Right atrium auricular region (tissue), 2 donors: ENCODE measurements at places on chromosomes 3 and 15. TPM values are rescaled to one million over a fixed set of nuclear protein-coding genes. Genes with fewer than 3 reads are reported as not detected.

The PIAS1 gene
- 24.5 TPM for total RNA-seq

The KLF13 gene
- 52.8 TPM for total RNA-seq

The FNDC3B gene
- total RNA-seq, result 69.3 TPM

The SSUH2 gene
- 0.82 TPM for total RNA-seq

The DUOX1 gene
- total RNA-seq, result 3.6 TPM

The GRAMD2A gene
- 0.83 TPM for total RNA-seq

The RLBP1 gene
- total RNA-seq, result not detected

The ACKR2 gene
- 0.78 TPM for total RNA-seq

The SPG21 gene
- total RNA-seq, result 52.8 TPM

The IL17RC gene
- total RNA-seq, result 49.1 TPM

The MITF gene
- total RNA-seq, result 68.6 TPM

The FBXL2 gene
- total RNA-seq, result 2.0 TPM

The BTBD1 gene
- total RNA-seq, result 116 TPM

The CPLX3 gene
- total RNA-seq, result 1.1 TPM

The ARGFX gene
- total RNA-seq, result not detected

The P4HTM gene
- 40.5 TPM for total RNA-seq

The TM6SF1 gene
- 7.3 TPM for total RNA-seq

The UBE2E2 gene
- 36.7 TPM for total RNA-seq

The SLC27A2 gene
- total RNA-seq, result not detected

The DNAH12 gene
- not detected for total RNA-seq

The PPM1L gene
- 23.8 TPM for total RNA-seq
